Stimulated activated CD4-positive, alpha-beta T cell treated with anti-CD3 and anti-CD28 coated beads, Interleukin-1b, Interleukin-23, amount 100 ng/mL, for 1 hour (primary cell): ENCODE measurements at places on chromosomes 2 and 18.

DNA sequence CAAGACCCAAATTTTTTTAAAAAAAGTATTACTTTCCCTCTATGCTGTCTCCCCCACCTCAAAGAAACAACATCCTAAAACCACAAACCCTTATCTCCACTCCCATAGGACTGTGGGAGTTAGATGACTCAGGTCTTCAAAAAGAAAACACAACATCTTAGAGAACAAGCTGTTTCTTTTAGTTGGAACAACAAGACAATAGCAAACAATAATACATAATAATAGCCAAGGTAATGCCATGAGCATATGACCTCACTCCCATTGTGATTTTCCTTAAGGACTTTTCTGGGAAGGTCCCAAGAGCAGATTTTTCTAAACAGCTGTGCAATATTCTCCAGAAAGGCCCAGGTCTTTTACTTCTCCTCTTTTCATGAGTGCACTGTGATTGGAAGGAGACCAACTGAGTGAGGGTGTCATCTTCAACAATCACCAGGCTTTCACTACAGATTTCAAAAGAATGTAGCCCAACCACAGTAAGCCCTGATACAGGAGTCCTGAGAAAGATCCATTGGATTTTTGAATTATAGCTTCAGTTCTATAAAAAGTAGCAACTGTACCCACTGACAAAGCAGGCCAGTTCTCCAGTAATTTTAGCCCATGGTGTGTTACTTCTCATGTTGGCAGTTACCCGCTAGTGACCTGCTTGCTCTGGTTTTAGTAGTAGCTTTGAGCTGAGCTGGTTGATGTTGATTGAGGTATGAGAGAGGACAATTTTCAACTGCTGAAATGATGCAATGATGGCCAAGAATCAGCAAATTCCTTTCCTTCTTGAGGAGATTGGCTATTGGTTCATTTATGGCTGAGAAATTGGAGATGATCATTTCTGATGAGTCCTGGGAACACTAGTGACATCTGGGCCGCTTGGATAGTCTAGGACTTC is 144.5 kb upstream of the TCF4 start:
- DNase-seq = no peak

DNA sequence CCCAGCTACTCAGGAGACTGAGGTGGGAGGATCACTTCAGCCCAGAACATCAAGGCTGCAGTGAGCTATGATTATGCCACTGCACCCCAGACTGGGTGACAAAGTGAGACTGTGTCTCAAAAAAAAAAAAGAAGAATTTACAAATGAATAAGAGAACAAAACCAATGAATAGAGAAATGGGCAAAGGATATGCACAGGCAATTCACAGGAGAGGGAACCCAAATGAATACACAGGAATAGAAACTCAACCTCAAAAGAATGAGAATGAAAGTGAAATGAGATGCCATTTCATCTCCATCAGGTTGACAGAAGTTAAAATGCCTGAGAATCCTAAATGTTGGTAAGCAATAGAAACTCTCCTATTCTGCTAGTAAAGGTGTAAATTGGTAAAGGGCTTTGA is 40.2 kb downstream of the CFAP221 start:
- no peak for DNase-seq

GRCh38 chr2:101426822-101427221 is 39.5 kb upstream of the CREG2 start:
- no peak for DNase-seq

DNA sequence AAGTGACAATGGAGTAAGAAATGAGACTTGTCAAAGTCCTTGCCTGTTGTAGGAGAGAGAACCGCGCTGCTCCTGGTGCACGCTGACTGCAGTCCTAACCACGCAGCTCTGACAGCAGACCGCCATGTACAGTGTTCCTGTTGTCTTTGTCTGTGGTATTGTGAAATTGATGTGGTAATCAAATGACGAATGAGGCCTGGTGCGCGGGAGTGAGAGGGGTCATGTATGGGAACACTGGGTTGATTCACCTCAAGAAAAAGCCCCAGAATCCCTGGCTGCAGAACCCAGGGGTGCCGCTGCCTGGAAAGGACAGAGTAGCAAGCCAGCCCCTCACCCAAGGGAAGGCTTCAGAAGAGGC is 64.0 kb downstream of the INPP4A start:
- DNase-seq = peak; percentile 31

GRCh38 chr2:215882689-215883088 is 130.7 kb downstream of the MREG start:
- DNase-seq = no peak

- DNase-seq = no peak
Measured at GRCh38 chr2:5482929-5483331, 209.3 kb upstream of the SOX11 start.

- no peak for DNase-seq
Measured at GRCh38 chr2:145197944-145198343, 678.0 kb upstream of the ZEB2 start.

- DNase-seq = no peak
Measured at GRCh38 chr2:64283006-64283570, 138.9 kb upstream of the PELI1 start.

DNA sequence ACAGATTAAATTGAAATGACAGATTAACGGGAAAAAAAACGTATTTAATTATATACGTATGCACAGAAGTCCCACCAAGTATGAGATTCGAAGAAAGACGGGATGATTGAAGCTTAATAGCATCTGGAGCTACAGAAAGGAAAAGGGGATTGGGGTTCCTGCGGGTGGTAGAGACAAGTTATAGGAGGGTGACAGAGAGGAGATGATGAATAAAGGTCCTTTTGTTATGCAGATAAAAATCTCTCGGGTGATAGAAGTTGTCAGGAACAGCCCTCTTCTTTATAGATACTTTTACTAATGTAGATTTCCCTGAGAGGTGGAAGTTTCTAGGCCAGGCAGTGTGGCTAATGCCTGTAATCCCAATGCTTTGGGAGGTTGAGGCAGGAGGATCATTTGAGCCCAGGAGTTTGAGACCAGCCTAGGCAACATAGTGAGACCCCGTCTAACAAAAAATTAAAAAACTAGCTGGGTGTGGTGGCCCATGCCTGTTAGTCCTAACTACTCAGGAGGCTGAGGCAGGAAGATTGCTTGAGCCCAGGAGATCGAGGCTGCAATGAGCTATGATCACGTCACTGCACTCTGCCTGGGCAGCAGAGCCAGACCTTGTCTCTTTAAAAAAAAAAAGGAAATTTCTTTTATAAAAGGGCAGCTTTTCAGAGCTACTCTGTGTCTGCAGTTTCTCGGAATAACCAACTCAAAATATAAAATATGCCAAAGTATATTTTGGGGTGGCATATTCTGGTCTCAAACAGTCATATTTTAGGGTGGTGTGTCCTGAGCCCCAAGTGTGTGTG is 113.0 kb downstream of the STPG4 start:
- DNase-seq = no peak

DNA sequence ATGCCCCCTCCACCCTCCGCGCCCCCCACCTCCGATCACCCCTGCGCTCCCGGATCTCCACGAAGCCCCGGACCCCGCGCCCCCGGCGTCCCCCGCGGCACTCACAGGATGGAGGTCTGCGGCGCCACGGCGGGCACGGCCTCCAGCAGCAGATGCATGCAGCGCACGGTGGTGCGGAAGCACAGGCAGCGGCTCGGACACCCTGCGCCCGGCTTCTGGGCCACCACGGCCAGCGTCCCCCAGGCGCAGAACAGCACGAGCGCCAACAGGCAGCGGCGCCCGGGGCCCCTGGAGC is 217 bp downstream of the PXDN start:
- DNase-seq = no peak

- DNase-seq = no peak
Measured at GRCh38 chr2:54298514-54298913, 42.5 kb upstream of the TSPYL6 start.

DNA sequence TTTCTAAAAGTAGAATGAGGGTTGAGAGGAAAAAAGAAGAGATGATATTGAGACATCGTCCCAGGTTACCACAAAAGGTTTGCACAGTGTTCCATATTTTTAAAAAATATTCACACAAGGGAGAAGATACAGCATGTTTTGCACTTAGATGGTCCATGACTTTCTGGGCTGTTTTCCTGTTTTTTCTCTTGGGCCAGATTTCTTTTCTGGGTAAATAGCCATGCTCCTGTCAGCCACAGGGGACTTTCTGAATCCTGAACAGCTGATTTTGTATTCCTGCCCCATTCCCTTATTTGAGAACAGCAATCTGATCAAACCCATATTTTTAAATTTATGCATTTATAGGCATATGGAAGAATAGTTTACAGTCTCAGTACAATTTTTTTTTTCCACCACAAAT is 185.9 kb upstream of the NRP2 start:
- DNase-seq = no peak

DNA sequence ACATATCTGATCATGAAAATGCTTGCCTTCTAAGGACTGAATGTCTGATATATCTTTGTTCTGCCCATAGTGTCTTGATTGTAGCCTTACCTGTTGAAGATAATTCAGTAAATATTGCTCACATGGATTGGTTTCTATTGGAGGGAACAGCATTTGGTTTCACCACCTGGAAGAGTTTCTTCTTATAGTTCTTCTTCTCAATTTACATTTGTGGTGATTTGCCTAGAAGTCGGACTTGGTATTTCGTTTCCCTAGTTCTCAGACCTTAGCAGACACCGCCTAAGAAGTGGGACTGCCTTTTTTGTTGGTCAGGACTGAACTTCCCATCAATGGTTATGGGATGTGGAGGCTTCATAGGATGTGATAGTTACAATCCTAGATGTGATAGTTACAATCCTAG is 20.2 kb downstream of the MGAT5 start:
- DNase-seq = no peak

DNA sequence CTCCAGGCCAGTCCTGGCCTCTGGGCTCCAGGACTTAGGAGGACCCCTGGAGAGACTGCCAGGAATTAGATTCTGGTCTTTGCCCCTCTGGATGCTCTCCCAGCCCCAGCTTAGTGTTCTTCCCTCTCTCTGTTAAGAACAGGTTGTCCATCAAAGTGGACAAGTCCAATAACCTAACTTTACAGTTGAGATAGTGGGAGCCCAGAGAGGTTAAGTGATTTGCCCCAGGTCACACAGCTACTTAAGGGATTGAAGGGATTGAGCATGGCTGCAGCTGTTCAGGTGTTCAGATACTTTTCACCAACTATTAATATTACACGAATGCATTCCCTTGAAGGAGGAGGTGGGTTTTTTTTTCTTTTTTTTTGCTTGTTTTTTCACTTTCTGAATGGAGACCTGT is 57.6 kb downstream of the EDAR start:
- no peak for DNase-seq
